ENCODE measurements at places on chromosomes 6 and 20.

DNA sequence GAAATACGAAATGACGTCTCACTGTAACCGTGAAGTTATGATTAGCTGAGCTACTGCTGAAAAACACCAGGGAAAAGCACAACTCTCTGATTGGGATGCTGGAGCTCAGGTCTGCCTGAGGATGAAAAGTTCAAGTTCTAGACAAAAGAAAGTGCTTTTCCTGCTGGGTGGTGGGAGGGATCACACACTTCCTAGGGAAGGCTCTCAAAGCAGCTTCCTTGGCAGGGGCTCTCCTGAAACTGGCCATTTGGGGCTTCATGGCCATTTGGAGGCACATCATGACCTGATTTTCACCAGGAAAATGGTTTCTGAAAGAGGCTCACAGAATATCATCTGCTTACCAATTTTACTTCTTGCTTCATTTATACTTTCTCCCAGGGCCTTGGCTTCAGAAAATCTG is 97.1 kb upstream of the KCNK16 start:
- DNase-seq, result no peak

DNA sequence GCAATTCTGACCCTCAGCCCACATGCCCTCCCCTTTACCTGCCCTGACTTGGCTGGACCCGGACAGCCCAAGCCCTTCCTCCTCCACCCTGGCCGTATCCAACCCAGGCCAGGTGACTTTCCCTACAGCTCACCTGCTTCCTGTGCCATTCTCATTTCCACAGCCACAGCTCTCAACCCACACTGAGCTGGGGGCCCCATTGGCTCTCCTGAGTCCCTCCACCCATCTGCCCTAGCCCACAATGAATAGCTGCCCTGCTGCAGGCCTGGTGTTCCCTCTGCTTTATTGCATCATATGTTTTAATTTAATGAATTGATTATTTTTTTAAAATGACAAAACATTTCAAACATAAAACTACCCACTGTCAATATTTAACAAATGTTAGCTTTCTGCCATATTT is 118.5 kb upstream of the BACH2 start:
- DNase-seq, result no peak

- DNase-seq, result no peak
Measured at GRCh38 chr6:114580882-114581281, 238.1 kb upstream of the HS3ST5 start.

DNA sequence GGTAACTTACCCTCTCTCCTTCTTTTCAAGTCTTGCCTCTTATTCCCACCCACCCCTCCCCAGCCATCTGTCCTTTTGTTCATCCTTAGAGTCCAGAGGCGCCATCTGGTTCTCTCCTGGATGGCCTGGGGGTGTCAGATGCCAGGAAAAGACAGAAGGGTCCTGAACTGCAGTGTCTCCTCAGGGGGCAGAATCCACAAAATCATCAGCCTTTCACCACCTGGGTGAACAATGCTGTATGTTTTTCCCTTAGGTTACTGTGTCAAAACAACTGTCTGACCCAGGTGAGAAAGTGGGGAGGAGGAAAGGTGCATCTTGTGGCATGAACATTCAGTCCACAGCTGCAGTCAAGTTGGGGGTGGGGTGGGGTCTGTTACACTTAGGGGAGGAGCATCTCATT is 47.9 kb upstream of the FYN start:
- no peak for DNase-seq

GRCh38 chr20:62067547-62068260 is 2.0 kb upstream of the TAF4 start:
- DNase-seq, result no peak

Data from astrocyte of the cerebellum (primary cell).